GM12892 (cell line): ENCODE measurements at places on chromosomes 1 and 21.

GRCh38 chr21:44780767-44781459, 20.7 kb downstream of the UBE2G2 start:
- DNase-seq, result no peak

- DNase-seq, result no peak
Observed at GRCh38 chr1:65431111-65431705, 10.7 kb downstream of the LEPR start.

GRCh38 chr1:183920651-183921050, 115.7 kb downstream of the RGL1 start:
- no peak for DNase-seq

DNA sequence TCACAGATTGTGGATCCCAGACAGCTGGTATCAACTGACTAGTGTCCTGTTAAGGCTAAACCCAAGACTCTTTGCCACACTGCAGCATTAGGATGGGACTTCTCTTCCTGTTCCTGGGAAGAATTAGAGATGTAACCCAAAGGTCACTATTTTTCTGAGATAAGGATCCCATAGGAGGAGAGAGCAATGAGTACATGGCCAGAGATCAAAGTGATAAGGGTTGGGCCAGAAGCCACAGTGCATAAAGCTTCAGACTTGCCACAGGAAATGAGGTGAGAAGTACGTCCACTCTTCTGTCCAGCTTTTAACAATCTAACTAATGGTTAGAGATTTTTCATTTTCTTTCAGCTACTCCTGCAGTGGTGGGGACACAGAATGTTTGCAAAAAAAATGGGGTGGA, at the start of gene HSD3B1:
Gene HSD3B1 (plus strand): TSS at position 270 of the 400 bp plus-strand sequence. CDS start 267 bp downstream, outside the sequence.
- DNase-seq, result no peak

GRCh38 chr1:78070210-78070609, 24.4 kb downstream of the GIPC2 start:
- no peak for DNase-seq

DNA sequence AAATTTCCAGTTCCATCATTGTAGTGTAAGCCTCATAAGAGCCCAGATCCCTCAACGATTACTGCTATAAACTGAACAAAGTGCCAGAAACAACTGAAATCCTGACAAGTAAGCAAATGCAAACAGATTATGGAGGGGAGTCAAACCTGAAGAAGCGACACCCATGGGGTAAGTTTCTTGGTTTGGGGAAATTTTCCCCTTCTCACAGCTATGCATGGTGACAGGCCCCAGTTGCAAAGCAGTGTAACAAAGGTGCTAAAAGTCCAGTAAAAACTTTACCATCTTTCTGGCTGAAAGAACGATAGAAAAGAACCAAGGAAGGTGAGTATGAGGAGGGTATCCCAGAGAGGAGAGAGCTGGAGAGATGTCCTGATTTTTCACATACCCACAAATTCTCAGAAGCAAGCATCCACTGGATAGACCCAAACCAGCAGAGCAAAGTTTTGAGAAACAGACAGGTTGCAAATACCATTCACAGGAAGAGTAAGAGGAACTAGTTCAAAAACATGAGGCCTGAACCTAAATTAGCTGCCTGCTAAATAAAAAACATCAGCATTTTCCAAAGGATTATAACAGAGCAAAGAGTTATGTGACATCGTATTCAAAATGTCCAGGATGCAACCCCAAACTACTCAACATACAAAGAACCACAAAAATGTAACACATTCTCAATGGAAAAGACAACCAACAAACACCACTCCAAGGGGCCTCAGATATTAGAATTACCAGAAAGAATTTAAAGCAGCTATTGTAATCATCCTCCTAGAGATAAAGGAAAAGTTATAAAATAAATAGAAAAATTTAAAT, 14.5 kb downstream of the SCYL3 start:
- DNase-seq, result no peak

GRCh38 chr1:2528966-2529783, 888 bp downstream of the HES5 start:
- DNase-seq, result no peak

- DNase-seq, result no peak
Observed at GRCh38 chr21:45873866-45874265, 107.7 kb upstream of the COL6A1 start.

GRCh38 chr1:108643492-108644335, 17.2 kb downstream of the HENMT1 start:
- peak; percentile 28 for DNase-seq

- no peak for DNase-seq
Observed at GRCh38 chr21:41235201-41235600, 67.2 kb downstream of the BACE2 start.

- no peak for DNase-seq
Observed at GRCh38 chr1:20095564-20096434, 23.5 kb downstream of the PLA2G2D start.
